ENCODE measurements at places on chromosomes 3 and 15. TPM values are rescaled to one million over a fixed set of nuclear protein-coding genes. Genes with fewer than 3 reads are reported as not detected.

RTP3 gene
- not detected for total RNA-seq

SLC12A8 gene
- 6.1 TPM for total RNA-seq

DNAJA4 gene
- 26.5 TPM for total RNA-seq

CCDC13 gene
- total RNA-seq, result 1.2 TPM

CRELD1 gene
- total RNA-seq, result 27.0 TPM

LYZL4 gene
- not detected for total RNA-seq

HCLS1 gene
- 35.4 TPM for total RNA-seq

CFAP100 gene
- total RNA-seq, result not detected

DNA sequence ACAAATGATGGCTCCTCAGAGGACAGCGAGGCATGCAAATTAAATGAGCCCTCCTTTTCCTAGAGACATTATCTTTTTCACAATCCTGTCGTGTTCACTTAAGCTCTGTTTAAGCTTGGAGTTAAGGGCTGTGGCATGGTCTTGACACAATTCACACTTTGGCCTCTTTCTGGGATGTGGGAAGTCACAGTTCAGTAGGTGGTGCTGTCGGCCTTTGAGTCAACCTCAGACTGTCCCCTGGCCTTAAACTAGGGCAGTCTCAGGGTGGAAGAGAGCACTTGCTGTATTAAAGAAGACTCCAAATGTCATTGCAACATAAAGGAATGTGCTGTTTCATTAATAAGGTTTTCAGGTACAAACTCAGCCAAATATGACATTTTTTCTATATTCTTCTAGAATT is 351.0 kb downstream of the MCTP2 start:
- H3K4me1 ChIP-seq, result no peaks in the 10 kb centered on the region
- H3K4me3 ChIP-seq, result no peak overlapping the region
- H3K36me3 ChIP-seq, result no peaks in the 10 kb centered on the region

DNA sequence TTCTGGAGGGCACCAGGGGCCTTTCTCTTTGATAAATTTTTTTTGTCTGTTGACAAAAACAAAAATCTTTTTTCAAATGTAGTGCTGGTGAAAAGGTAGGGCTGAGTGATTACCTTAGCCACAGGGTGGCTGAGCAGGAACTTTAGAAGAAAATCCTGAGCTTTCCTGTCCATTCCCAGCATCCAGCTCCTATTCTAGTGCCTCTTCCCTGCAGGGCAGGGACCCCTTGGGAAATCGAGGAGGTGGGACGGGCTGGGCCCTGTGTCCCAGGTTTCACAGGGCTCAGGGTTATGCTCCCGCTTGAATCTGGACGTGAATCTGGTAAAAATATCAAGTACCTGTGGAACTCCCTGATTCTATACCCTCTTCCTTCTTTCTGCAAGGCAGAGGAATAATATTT is 31.7 kb downstream of the EDEM1 start:
- no peak overlapping the region for H3K4me3 ChIP-seq
- no peak for DNase-seq
- no peaks in the 10 kb centered on the region for H3K36me3 ChIP-seq
- H3K27ac ChIP-seq, result no peak overlapping the region
- H3K27me3 ChIP-seq, result no peaks in the 10 kb centered on the region
- H3K4me1 ChIP-seq, result no peaks in the 10 kb centered on the region

- no peak overlapping the region for H3K27ac ChIP-seq
- no peaks in the 10 kb centered on the region for H3K36me3 ChIP-seq
- H3K27me3 ChIP-seq, result no peaks in the 10 kb centered on the region
- H3K4me3 ChIP-seq, result no peak overlapping the region
- no peaks in the 10 kb centered on the region for H3K4me1 ChIP-seq
These were observed 14.8 kb downstream of the EXD1 start for GRCh38 chr15:41215708-41216107.

DNA sequence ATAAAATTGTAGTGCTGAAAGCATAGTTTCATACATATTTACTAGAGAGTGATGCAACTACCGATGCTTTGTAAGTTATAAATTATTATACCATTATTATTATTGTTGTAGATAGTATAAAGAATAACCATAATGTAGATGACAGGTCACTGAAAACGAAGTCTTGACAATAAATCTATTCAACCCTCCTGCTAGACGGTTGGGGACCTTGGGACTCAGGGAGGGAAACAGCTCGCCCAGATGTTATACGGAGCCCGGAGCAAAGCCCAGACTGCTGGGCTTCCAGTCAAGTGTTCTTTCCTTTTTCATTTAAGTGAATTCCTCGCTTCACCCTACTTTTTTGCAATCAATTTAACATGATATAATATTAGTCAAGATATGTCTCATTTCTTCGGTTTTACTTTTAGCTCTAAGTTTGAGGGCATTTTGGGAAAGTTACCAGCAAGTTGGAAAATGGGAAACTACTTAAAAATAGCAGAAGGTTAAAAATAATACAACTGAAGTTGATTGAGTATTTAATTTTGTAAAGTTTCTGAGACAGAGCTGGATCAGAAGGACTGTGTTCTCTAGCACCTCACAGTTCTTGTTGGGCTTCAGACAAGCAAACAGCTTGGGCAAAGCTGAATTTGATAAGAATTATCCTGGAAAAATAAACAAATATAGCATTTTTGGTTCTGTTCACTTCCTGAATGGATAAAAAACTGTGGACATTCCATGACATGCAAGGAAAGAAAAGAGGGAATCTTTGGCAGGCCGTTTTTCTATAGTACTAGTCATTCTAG is 173.4 kb upstream of the TP63 start:
- H3K4me1 ChIP-seq, result no peaks in the 10 kb centered on the region
- no peak overlapping the region for H3K4me3 ChIP-seq
- H3K36me3 ChIP-seq, result no peaks in the 10 kb centered on the region
- no peak for DNase-seq
- H3K27me3 ChIP-seq, result no peaks in the 10 kb centered on the region
- H3K27ac ChIP-seq, result no peak overlapping the region

DNA sequence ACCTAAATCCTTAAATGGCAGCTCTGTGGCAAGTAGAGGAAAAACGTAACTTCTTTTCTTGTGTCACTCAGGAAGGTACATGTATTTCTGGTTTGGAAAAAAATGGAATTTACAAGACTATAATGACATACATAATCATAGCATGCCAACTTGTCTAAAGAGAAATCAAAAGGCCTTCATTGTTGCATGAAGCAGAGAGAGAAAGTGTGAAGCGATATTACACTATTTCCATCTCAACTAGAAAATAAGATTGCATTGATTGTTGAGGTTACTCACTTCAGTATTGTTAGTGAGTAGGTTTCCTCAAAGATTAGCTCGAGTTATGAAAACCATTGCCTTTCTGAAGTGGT is 67.2 kb upstream of the GCSAM start:
- no peak for DNase-seq
- H3K27ac ChIP-seq, result no peak overlapping the region
- no peaks in the 10 kb centered on the region for H3K27me3 ChIP-seq
- no peaks in the 10 kb centered on the region for H3K4me1 ChIP-seq

- no peak for DNase-seq
- H3K27ac ChIP-seq, result no peak overlapping the region
- H3K4me1 ChIP-seq, result no peaks in the 10 kb centered on the region
- H3K36me3 ChIP-seq, result no peaks in the 10 kb centered on the region
- no peaks in the 10 kb centered on the region for H3K27me3 ChIP-seq
These were observed 14.1 kb upstream of the TMEM40 start for GRCh38 chr3:12773030-12773709.

DNA sequence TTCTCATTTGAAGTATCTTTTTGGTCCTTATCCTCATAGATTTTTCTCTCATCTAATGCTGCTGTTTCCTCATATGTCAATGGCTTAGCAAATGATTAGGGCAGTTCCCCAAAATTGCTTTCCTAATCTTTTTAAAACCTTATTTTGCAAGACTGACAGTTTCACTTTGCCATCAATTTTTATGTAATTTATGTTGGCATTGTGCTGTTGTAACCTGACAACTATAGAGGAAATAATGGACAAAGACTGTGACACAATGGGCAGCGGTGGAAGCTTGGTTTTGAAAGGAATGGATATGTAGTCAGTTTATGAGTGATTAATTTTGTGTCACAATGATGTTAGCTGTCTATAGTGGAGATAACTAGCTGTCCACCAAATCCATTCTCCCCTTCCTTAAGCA is 10.6 kb upstream of the SH3BP5 start:
- no peak for DNase-seq
- H3K36me3 ChIP-seq, result no peaks in the 10 kb centered on the region
- H3K4me3 ChIP-seq, result no peak overlapping the region
- no peak overlapping the region for H3K27ac ChIP-seq
- peaks cover 7% of the 10 kb centered on the region for H3K4me1 ChIP-seq

DNA sequence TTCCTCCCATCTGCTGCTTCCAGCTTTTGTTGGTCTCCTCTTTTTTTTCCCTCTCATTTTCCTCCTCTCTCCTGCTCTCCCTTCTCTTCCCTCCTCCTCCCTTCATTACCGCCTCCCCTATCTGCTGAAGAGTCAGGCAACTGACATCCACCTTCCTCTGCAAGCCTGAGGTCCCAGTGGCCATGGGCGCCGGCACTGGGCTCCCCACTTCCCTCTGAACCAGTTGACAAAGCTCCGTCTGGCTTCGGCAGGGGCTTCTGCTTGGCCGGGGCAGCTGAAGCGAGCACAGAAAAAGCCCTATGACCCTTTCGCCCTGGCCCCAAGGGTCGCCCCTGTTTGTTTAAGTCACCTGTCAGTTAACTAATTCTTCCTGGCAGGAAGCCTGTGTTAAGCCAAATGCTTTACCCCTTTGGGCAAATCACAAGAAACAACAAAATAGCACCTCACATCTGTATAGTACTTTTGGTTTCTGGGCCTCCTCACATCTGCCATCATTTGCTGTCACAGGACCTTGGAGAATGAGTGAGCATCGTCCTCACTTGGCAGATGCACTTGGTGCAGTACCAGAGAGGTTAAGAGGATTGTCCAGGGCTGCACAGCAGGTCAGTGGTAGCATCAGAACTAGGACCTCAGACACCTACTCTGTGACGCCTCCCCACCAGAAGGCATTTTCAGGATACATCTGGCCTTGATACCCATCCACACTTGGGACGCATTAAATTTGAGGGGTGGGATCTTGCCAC is 27.7 kb downstream of the ITGA11 start:
- no peaks in the 10 kb centered on the region for H3K27me3 ChIP-seq
- DNase-seq, result peak; percentile 65
- no peak overlapping the region for H3K4me3 ChIP-seq
- H3K4me1 ChIP-seq, result peaks cover 16% of the 10 kb centered on the region

DNA sequence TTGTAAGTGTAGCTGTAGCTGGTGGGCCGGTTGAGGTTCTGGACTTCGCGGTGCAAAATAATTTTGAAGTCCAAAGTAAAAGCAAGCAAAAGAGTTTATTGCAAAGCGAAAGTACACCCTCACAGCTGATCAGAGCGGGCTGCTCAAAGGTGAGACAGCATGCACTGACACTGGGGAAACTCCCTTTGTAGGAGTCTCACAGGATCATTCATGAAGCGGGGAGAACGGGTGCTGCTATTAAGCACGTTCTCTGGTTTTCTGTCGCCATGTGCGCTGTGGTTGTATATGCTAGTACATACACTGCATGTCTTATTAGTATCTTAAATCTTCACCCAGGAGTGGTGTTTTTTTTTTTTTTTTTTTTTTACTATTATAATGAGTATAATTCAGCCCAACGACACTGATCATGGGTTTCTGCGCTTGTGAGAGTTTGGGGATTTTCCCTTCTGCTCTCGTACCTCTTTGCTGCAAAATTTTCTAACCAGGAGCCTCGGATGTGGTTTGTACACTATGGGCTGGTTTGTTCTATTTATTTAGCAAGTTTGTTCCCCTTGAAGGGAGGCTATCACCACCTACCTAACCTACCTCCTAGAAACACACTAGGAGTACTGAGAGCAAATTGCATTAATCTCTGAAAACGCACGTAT is 1.4 kb upstream of the AP4E1 start:
- peaks cover 33% of the 10 kb centered on the region for H3K4me1 ChIP-seq
- H3K4me3 ChIP-seq, result peak overlapping the region; percentile 79
- no peak for DNase-seq
- peak overlapping the region; percentile 96 for H3K27ac ChIP-seq

DNA sequence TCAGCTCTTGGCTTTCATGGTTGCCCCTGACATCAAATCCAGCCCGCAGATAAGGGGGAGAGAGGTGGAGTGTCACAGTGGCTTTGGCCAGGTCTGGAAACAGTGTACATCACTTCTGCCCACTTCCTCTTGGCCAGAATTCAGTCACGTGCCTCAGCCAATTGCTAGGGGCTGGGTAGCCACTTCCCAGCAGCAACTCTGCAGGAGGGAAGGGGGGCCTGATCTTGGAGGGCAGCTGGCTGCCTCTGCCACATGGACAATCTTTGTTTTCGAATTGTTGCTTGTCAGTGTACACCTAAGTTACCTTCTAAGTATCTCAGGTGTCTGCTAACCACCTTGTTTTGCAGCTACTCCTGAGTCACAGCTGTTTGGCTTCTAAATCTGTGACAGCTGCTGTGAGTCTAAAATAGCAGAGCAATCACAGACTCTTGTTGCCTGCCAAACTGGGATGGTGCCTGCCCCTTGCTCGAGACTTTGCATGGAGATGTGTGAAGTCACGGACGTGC is 41.0 kb upstream of the LIMD1 start:
- H3K36me3 ChIP-seq, result no peaks in the 10 kb centered on the region
- no peak overlapping the region for H3K4me3 ChIP-seq
- H3K4me1 ChIP-seq, result peaks cover 58% of the 10 kb centered on the region
- no peak for DNase-seq
